ENCODE measurements at places on chromosomes 11 and 22.

GRCh38 chr22:20146777-20147176, 4.1 kb downstream of the CCDC188 start:
- DNase-seq: no peak

GRCh38 chr11:124894606-124895430, 2.8 kb downstream of the ROBO4 start:
- no peak for DNase-seq

GRCh38 chr22:47448231-47449223, 686.1 kb downstream of the TBC1D22A start:
- DNase-seq: no peak

DNA sequence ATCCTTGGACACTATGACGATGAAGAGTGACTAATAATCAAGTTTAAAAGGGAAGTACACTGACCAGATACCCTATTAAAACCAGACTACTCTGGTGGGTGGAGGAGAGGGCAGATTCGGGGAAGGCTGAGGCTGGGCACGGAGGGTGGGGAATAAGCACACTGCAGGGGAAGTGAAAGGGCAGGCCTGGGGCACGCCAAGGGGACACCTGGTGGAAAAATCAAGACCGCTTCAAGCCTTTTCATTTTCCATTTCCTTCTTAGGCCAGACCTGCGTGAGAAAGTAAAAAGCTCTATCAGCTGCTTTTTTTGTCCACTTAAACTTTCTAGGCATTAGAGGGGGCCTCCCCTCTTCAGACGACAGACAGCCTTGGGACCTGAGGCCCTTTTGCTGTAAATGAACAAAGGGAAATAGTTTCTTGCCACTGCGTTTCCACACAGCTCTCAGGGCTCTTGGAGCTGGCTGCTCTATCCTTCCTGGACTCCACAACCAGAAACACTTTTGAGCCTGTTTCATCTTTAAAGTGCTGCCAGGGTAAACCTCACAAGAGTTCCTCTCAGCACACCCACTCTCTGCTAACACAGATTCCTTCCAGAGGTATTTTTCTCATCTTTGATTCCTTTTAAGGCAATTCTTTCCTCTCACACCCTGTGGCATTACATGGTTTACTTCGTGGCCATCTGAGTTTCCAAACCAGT, 25.0 kb upstream of the SERPIND1 start:
- DNase-seq: no peak

DNA sequence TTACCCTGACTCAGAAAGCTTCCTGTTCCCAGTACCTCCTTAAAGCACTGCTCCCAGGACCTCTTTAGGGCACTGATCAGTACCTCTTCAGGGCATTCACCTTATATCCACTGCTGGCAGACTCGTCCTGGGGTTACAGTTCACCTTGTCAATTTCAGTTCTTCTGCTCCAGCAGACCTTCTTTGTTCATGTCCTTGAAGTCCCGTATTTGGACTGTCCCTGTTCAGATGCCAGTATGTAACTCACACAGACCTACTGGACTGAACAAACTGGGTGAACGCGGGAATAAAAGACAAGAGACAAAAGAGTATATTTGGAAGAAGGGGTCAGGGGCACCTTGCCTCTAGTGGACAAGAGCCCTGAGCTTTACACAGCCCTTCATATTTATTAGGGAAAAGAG, 31.8 kb upstream of the NCAM1 start:
- DNase-seq: no peak

DNA sequence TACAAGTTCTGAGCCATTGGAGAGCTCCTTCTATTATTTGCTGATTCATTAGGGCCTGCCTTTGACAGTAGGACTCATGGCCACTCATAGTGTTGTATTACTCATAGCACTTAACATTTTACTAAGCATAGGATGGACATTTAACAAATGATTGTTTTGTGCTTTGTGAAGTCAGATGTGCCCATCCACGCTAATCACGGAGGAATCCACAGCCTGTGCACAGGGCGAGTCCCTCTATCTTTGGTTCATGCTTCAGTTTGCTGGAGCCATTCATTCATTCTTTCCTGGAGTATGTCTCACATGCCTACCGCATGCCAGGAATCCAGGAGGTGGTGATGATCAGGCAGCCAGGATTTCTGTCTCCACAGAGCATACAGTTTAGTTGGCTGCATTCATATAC, 254.1 kb downstream of the NTM start:
- peak; percentile 22 for DNase-seq

DNA sequence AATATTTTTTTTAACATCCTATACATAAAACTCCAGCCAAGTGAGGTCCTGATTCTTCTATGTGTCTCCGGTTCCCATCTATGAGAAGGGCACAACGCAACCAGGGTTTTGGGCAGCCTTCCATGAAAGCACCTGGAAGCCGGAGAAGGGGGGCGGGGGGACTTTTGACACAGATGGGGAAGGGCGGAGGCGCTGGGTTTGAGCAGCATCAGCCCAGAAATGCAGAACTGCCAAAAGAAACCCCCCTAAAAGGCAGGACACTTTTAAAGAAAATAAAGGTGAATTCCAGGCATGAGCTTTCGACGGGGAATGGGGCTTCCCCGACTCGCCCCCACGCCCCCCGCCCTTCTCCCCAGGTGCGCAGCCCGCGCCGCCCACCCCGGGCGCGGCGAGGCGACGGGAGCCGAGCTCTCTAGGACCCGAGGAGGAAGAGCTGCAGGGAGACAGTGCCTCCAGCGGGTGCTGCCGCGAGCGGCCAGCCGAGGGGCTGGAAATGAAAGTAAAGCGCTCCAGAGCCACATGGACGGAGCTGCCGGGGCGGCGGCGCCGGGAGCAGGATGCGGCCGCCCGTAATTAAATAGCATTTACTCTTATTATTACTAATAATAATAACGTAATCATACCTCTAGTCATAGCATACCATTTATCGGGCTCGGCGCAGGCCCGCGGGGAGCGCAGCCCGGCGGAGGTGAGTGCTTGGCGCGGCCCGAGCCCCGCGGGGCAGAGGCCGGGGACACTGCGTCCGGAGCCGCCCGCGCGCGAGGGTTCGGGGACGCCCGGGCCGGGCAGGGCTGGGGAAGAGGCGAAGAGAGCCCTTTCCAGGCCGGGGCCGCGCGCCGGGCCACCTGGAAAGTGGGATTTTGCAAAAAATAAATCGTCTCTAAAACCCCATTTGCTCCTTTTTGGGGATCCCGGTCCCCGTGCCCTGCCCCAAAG, at the start of gene ZC3H7B:
Gene ZC3H7B, plus strand, starts transcription at position 441 of the 936 bp plus-strand sequence. CDS start 19,136 bp downstream, outside the sequence.
- DNase-seq: peak; percentile 87

GRCh38 chr11:70707821-70708220, 309.5 kb downstream of the CTTN start:
- no peak for DNase-seq

- peak; percentile 51 for DNase-seq
Measured at GRCh38 chr11:45285930-45286632, at the start of gene SYT13. Gene SYT13 (minus strand): TSS chr11:45286341. CDS start chr11:45286207, 134 bp downstream.

DNA sequence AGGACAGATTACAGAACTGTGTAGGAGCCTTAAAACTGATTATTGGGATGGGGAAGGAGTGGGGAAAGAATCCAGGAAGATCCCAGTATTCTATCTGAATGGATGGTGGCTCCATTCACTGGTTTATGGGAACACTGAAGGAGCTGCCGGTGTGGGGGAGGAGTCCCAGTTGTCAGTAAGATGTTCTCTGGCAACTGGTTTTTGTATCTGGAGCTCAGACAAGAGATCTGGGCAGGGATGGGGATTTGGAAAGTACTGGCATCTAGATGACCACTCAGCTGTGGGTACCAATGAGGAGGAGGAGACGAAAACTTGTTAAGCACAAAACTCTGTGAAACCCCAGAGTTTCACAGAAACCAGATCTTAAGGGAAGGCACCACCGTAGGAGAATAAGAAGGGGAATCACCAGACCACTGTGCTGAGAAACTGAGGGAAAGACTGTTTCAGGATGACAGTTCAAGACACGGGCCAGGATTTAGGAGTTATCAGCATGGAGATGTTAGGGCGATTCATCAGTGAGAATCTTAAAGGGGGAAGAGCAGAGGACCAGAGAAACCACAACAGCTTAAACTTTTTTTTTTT, 28.1 kb downstream of the LDLRAD3 start:
- DNase-seq: no peak

GRCh38 chr11:121421149-121421901, 30.8 kb upstream of the SORL1 start:
- DNase-seq: peak; percentile 30

DNA sequence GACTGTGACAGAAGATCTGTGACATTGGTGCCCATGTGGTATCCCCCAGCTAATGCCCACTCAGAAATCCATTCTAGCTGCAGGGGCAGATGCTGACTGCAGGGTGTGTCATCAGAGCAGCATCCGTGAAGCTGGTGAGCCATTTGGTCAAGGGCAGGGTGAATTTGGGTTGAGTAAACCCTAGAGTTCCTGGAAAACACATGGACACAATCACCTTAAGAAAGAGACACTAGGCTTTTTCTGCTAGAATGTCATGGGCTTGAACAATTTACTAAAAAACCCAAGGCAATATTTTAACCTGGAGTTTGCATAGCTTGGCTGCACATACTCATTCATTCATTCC, 100.0 kb downstream of the ADAMTS15 start:
- DNase-seq: peak; percentile 24

- DNase-seq: no peak
Measured at GRCh38 chr22:20179455-20180244, 28.8 kb upstream of the CCDC188 start.

DNA sequence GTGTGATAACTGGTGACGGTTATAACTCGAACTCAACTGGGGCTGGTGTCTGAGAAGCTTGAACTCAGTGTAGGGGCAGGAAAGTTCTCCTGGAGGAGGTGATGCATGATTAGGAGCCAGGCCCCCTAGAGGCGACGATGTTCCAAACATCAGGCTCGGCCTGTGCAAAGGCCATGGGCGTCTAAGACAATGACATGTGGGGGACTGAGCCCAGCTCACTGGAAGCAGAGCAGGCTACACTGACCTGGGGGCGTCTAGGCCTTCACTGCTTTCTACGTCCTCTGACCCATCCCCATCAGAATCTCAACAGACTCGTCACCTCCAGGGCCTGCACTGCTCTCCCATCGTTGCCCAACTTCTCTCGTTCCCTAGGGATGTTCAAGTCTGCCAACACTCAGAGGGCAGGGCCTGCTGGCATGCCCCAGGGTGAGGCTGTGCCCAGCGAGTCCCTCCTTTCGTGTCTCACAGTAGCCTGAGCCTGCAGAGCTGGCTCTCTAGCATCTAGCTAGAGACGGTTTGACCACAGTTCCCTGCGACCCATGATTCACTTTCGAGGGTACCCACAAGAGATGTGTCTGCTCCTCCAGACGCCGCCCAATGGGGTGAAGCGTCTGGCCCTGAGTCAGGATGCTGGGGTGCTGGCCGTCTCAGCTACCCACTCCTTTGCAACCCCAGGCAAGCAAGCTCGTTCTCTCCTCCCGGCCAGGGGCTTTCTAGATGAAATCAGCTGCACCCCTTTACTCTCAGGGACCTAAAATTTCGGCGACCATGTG, 1.1 kb upstream of the ATG16L2 start:
- DNase-seq: peak; percentile 70

- no peak for DNase-seq
Measured at GRCh38 chr11:41237382-41237781, 222.1 kb downstream of the LRRC4C start.

- peak; percentile 90 for DNase-seq
Measured at GRCh38 chr11:61297746-61298145, 2.6 kb upstream of the VWCE start.

DNA sequence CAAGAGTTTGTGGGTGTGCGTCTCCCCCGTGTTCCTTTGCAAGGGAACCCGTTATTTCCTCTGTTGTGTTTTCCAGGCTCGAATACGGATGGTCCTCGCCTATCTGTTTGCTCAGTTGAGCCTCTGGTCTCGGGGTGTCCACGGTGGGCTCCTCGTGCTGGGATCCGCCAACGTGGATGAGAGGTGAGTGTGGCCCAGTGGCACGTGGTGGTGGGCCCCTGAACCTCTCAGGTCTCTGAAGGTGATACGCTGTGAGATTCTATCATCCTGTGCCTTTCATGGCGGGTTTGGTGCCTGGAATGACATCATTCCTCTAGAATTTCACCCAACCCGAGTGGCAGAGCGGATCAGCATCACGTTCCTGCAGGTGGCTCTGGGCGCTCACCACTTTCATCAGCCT, 32.5 kb downstream of the NADSYN1 start:
- no peak for DNase-seq

GRCh38 chr11:63239254-63239653, 4.1 kb downstream of the SLC22A25 start:
- no peak for DNase-seq

DNA sequence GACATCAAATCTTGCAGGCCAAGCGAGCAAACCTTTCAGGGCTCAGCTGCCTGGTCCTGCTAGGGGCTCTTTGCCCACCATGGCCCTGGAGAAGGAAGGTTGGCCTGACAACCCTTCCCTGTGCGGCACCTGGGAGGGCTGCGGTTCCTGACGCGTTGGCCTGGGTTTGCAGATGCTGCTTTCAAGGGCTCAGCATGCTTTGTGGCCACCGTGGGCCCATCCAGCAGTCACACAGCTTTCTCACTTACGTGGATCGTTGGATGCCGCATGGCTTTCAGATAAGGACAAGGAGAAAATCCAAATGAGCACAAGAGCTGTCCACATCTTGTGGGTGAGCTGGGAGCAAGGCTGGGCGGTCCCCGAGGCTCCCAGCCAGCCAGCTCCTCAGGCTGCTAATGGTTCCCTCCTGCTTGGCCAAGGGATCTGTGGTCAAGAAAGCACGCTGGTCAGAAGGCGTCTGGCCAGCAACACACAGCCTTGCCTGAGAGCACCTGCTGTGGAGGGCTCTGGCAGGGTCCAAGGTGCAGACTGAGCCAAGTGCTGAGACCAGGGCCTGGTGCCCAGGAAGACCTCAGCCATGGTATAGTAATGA, 8.2 kb downstream of the C11orf24 start:
- no peak for DNase-seq

- DNase-seq: no peak
Measured at GRCh38 chr11:104432526-104432925, 268.6 kb upstream of the PDGFD start.

DNA sequence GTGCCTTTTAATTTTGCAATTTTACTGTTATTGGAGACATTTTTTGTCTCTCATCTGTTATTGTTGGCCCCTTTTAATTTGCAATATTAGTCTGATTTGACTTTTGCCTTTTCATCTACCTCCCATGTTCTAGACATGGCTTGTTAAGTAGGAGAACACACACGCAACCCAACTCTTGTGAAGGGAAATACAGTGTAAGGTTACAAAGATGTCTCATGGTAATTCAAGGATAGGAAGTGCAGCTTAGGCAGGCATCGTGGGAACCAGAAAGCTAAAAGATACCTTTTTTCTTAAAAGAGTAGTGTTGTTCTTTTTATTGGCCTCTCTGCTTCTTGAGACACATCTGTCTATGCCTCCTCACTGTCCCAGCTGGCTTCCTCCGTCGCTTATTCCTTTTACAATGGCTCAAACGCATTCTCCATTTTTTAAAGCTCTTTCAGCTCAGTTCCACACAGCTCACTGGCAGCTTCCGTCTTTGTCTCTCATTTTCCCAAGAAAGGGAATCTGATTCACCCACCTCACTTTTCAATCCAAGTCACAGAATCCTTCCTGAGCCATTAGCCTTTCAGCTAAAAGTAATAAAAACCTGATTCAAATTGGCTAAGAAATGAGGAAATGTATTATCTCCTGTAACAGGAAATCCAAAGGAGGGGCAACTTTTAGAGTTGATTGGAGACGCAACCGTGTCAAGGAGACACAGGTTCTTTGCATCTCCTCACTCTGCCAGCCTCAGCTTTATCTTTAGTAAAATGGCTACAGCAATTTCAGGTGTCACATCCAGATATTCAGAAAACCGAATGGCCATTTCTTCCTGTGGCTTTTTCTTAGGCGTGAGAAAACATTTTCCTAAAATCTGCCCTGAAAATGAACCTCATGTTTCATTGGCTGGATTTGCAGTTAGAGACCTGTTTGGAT, 57.2 kb downstream of the SIK2 start:
- no peak for DNase-seq

- DNase-seq: no peak
Measured at GRCh38 chr22:43994006-43994405, 30.1 kb upstream of the PARVB start.
